ENCODE measurements at places on chromosomes 4 and X.

DNA sequence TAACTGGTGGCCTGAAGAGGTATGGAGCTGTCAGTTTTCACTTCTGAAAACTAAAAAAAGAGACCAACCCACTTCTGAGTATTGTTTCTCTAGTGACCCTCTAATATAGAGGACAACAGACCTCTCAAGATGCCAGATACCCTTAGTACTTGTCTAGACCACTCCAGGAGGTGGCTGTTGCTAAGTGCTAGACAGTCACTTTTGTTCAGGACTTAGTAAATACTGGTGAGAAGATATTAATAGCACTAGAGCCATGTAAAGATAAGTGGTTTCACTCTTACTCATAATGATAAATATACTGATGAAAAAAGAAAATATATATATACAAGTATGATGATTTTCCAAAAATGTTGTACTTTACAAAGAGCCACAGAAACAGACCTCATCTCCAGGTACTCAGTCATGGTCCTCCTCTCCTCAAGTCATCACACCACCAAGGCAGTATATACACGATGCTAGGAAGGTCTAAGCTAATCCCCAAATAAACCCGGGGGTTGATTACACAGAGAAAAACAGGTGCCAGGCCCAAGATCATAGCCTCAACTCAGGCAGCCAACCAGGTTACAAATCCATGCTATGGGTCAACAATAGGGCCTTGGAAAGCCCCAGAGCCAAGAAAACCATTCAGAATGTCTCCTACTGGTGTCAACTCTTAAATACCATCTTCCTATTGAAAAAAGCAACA lies 66.9 kb downstream of the ARHGEF9 start:
- no peak for DNase-seq

DNA sequence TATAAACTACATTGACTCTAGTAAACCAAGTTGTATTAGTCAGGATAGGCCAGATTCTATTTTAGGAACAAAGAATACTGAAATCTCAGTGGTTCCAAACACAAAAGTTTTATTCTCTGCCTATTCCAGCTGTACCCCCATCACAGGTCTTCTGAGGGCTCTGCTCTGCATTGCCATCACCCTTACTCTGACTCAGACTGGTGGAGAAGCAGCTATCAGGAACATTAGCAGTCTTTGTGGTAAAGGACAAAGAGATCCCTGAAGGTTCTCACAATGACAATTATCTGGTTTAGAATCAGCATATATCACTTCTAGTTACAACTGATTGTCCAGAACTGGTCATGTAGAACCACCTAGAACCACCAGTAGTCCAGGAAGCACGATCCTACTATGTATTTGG lies 251.1 kb downstream of the GLUD2 start:
- no peak for DNase-seq

- DNase-seq = no peak
These were observed 13.6 kb downstream of the C4orf36 start for GRCh38 chr4:86878640-86879039.

- no peak for DNase-seq
These were observed 70.7 kb upstream of the RPS6KA6 start for GRCh38 chrX:84258708-84259107.

DNA sequence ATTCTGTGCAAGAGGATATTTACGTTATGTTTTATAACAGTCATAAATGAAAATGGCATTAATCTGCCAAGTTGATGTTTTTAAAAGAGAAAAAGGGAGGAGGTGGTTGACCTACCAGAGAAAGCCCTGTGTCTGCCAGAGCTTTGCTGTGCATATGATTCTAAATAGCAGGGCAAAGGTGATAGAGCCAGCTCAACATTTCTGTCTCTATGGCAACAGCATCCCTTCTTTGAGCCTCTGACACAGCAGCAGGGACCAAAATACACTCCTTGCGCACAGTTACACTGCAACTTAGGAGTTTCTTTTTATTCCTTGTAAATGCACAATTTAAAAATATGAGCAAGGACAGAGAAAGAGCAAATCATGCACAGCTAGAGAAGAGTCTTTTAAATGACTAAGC lies 133.3 kb upstream of the RAI2 start:
- DNase-seq = no peak

DNA sequence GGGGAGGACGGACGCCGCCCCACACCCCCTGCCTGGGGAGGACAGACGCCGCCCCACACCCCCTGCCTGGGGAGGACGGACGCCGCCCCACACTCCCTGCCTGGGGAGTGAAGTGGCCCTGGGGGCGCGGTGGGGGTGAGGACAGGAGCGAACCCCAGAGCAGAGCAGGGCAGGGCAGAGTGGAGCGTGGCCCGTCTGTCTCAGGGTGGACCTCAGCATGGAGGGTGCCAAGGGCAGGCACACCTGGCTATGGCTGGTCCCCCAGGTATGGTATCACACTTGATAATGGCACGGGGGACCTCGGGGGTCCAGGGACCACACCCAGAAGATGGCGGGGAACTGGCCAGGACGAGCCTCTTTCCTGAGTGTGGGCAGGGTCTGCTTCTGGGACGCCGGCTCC lies 9.6 kb downstream of the LRPAP1 start:
- no peak for DNase-seq

DNA sequence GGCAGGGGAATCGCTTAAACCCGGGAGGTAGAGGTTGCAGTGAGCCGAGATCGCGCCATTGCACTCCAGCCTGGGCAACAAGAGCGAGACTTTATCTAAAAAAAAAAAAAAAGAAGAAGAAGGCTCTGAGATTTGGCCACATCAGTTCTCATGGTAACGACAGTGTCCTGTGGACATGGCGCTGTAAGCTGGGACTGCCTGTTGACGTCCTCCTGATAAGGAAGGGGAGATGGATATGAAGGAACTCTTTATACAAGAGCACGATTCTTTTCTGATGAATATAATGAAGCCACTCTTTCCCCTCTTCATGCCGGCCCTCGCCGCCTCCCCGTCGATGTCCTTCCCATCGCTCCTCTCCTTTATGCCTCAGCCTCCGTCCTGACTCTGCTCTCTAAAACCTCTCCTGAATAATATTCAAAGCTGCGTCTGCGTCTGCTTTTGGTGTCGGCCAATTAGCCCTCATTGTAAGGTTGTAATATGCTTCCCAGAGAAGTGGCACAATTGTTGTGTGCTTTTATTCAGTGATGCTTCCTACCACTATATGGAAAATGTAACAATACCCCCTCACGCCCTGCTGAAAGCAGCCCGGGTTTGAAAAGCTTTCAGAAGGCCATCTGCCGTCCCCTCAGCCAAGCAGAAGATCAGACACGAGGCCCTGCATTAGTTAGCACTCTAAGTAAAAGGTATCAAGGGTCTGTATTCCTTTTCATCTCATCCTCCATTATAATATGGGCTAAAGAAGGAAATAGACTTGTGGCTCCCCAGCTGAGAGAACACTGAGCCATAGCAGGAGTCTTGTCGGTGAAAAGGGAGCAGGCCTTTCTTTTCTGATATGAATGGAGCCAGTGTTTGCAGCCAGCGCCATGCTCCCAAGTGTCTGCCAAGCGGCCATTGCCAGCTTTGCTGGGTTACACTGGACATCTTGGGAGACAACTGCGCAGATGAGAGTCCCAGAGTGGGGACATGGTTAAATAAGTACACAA lies 22.1 kb upstream of the SCOC start:
- no peak for DNase-seq

DNA sequence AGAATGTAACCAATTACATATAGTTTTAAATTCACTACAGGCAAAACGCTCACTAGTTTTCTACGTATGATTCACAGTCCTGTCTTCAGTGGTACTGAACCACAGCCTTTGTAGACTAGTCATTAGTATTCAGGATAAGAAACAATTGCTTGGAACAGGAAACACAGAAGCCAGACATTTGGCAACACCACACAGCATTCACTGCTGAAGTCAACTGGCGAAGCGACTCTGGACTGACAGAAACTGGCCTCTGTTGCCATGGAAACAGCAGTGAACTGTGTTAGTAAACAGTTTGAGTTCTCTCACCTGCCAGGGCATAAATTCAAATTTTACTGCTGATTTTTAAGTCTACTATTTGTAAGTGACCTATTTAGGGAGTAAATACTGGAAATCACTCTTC lies 57.6 kb downstream of the MAPK10 start:
- no peak for DNase-seq

- peak; percentile 33 for DNase-seq
These were observed 169.7 kb downstream of the PDHA2 start for GRCh38 chr4:96009427-96010119.

DNA sequence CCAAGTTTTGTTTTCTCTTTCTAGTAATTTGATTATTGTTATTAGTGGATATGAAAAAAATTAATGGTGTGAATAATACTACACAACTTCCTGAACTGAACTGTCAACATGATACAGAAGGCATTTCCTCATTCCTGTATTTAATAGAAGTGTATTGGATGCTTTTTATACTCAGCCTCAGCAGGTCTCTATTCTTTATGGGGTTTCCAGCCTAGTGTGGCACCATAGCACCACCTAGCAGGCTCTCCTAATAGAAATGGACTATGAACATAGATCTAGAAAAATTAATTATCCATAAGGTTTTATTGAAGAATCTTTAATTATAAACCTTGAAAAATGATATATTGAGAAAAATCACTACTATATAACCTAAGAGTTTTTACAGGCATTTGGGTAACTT lies 52.4 kb downstream of the GLRB start:
- DNase-seq = peak; percentile 65

- no peak for DNase-seq
These were observed 197.2 kb upstream of the NPY2R start for GRCh38 chr4:155011163-155011780.

GRCh38 chr4:7785017-7785416 lies 154.6 kb downstream of the AFAP1 start:
- peak; percentile 44 for DNase-seq

DNA sequence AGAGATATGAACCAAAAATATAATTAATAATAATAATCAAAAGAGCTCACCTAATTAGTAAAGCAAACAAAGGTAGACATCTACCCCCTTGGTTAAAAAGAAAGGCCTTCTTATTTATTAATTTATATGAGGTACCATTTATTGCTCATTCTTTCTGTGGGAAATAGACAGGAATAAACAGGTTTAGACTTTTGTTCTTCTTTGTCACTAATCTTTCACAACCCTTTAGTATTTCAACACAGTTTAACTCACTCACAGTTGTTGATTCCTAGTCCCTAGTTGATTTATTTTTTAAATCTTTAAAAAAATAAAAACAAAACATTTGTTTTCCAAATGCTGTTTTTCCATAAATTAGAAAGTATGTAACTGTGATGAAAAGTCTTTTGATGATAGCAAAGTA lies 5.6 kb downstream of the PPARGC1A start:
- DNase-seq = no peak

DNA sequence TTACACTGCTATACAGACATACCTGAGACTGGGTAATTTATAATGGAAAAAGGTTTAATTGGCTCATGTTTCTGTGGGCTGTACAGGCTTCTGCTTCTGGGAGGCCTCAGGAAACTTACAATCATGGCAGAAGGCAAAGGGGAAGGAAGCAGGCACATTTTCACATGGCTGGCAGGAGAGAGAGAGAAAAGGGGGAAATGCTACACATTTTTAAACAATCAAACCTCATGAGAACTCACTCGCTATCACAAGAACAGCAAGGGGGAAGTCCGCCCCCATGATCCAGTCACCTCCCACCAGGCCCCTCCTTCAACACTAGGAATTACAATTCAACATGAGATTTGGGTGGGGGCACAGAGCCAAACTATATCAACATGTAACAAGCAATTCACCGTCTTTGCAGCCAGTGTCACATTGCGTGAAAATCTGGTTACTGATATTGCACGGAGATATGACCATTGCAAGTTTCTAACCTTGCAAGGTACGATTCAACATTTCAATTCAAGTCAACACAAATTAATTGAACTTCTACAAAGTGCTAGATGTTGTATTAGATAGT lies 61.7 kb upstream of the RELL1 start:
- DNase-seq = no peak

DNA sequence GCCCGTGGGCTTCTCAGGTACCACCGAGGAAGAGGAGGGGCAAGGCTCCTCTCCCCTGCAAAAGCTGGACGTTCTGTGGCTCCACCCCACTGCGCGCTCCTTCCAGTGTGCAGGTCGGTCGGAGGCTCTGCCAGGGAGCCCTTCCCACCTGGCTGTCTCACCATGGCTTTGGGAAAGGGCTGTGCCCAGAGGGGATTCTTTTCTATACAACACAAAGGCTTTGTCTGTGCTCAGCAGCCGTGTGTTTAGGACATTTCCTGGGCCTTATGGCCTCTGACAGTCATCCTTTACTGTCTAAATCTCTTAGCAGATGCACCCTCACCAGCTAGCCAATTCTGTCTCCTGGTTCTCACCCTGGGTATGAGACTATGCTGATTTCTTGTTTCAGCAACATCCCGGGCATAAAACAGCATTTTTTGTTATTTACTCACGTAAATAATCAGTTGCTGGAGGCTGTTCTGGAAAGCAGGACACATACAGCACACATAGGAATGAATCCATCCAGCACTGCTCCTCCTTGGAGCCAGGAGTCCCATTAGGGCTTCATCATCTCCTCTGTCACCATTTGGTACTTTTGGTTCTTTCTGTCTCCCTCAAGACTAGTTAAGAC lies 20.4 kb upstream of the ATXN3L start:
- no peak for DNase-seq

GRCh38 chrX:154775419-154776349 lies 13.0 kb downstream of the DKC1 start:
- no peak for DNase-seq

DNA sequence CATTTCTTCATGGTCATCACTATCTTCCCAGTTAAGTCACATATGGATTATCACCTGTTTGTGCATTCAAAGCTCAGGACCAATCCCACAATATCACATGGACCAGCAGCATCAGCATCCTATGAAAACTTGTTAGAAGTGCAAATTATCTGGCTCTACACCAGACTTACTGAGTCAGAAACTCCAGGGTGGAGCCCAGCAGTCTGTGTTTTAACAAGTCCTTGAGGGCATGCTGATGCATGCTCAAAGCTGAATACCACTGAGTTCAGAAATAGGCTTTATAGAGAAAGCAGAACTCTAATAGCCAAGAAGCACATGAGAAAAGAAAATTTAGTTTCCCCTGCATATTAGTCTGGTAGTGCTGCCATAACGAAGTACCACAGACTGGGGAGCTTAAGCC lies 62.4 kb upstream of the GABRQ start:
- DNase-seq = no peak

- no peak for DNase-seq
These were observed 66.2 kb downstream of the IL15 start for GRCh38 chr4:141702472-141703182.

- no peak for DNase-seq
These were observed 535 bp downstream of the WAS start for GRCh38 chrX:48684134-48684533.

All from fibroblast of skin of scalp (primary cell).